Immature natural killer cell (primary cell): ENCODE measurements at places on chromosomes 2 and 18.

DNA sequence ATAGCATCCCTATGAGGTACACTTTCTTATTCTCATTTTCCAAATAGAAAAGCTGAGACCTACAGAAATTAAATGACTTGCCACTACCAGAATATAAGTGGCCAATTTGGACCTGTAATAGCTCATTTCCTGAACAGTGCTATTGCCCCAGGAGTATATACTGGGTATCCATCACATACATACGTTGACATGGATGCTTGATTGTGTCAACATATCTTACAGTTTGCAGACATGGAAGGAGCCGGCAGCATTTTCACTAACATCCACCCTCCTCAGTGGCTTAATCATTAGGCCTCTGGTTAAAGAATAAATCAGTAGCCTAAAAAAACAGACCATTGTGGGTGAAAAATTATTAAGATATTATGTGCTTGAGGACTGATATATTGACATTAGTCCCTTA lies 829.3 kb downstream of the LRP1B start:
- DNase-seq: no peak

DNA sequence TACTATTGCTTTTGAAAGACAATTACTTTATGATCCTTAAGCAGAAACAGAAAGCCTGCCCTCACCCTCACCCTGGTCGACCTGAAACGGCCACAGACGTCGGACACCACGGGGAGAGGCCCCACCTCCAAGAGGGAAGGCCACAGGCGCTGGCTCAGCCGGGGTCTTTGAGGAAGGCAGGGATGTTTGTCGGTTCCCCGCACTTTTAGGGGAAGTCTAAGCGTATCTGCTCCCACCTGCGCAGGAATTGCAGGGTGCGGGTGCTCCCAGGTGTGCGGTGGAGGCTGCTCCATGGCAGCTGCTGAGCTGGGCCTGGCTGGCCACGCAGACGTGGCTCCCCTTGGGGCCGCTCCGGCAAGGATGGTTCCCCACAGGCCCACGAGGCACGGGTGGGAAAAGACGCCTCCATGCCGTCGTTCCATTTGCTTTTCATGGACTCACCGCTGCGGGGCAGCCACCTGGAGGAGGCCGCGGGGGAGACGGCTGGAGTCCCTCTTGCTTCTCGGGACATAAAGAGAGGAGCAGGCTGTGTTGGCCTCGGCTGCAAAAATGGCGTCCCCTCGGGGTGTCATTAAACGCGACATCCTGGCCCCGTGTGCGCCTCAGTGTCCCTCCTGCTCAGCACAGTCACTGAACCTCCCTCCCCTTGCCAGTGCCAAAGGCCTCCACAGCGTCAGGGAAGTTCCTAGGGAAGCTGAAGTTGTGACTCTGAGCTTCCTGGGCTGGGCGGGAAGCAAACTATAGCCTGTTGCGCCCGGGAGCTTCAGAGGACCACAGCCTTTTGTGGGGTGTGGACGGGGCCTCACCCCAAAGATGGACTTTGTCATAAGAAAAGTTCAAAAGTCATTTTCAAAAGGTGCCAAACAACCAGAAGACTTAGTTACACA lies 63.4 kb downstream of the NFATC1 start:
- no peak for DNase-seq

DNA sequence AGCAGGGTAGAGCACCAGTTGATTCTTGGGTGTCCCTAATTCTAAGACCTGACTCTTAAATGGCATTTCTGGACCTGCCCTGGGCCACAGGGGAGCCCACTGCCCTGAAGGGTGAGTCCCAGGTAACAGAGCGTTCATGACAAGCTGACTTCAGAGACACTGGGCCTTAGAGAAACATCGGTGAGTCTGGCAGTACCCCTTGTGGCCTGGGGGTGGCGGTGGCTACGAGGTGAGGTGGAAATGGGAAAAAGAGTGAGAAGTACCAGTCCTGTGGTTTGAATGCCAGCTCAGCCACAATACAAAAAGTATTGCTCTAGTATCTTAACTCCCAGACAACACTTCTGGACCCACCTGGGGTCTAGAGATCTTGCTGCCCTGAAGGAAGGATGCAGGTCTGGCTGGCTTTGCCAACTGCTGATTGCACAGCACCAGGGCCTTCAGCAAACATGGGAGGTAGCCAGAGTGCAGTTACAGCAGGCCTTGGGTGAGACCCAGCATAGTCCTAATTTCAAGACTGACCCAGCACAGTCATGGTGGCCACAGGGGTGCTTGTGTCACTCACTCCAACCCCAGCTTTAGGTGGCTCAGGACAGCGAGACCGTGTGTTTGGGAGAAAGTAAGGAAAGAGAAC lies 44.5 kb downstream of the USP34 start:
- DNase-seq: peak; percentile 68

GRCh38 chr2:224145751-224146355 lies 106.8 kb upstream of the SERPINE2 start:
- DNase-seq: no peak

DNA sequence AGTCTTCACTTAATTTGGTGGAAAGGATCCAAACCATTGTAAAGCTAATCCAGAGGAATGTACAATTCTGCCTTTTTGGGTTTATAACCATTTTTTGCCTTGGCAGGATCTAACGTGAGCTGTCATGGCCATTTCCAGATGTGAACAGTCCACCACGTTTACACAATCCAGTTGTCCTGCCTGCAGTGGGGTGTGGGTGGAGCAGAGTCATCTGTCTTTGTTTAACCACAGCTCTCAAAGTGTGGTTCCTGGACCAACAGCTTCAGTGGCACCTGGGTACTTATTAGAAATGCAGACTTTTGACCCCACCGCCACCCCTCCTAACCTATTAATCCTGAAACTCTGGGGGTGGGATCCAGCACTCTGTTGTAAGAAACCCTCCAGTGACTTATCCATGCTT lies 35.9 kb downstream of the FHOD3 start:
- DNase-seq: no peak

- DNase-seq: no peak
Observed at GRCh38 chr18:45538444-45538843, 76.8 kb upstream of the SLC14A2 start.

- no peak for DNase-seq
Observed at GRCh38 chr2:127065299-127065939, 41.5 kb downstream of the BIN1 start.
